ENCODE measurements at places on chromosomes 5 and 9.

GRCh38 chr5:112865128-112865527, 4.0 kb downstream of the SRP19 start:
- no peak for DNase-seq

GRCh38 chr9:136362450-136362784, 1.1 kb downstream of the DNLZ start:
- DNase-seq: no peak

DNA sequence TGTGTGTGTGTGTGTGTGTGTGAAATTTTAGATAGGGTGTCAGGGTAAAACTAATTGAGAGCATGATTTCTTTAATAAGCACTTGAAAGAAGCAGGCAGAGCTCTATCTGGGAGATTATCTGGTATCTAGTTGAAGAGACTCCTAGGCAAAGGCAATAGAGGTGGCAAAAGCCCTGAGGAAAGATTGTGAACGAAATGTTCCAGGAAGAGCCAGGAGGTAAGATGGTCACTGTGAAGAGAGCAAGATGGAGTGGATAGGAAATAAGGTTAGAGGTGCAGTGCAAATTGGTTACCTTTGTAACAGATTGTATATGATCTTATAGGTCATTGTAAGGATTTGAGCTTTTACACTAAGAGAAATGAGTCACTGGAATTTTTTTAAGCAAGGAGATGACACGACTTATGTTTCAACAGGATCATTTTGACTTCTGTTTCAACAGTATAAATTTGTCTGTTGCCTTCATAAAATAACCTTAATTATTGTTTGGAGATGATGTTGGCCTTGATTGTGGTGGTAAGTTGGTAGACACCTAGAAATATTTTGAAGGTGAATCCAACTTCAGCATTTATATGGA, 239.6 kb downstream of the PARP8 start:
- DNase-seq: no peak

GRCh38 chr5:31771500-31771899, 132.6 kb downstream of the PDZD2 start:
- no peak for DNase-seq

GRCh38 chr5:59819806-59820205, 73.7 kb downstream of the PDE4D start:
- no peak for DNase-seq
